ENCODE measurements at places on chromosomes 13 and 19.

DNA sequence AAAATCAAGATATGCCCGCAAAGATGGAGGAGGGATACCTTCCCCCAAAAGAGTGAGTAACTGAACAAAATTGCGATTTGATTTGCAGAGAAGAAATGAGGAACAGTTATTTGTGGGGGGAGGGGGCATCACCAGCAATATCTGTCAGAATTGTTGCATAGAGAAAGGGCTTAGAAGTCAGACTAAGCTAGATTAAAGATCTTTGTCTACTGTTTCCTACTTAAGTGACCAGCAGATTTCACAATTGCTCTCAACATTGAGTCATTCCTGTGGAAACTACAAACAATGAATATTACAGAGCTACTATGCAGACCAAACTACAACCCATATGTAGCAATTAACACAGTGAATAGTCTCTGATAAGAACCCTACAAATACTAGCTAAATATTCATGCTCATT lies 27.4 kb downstream of the FPR3 start:
- no peak for DNase-seq

DNA sequence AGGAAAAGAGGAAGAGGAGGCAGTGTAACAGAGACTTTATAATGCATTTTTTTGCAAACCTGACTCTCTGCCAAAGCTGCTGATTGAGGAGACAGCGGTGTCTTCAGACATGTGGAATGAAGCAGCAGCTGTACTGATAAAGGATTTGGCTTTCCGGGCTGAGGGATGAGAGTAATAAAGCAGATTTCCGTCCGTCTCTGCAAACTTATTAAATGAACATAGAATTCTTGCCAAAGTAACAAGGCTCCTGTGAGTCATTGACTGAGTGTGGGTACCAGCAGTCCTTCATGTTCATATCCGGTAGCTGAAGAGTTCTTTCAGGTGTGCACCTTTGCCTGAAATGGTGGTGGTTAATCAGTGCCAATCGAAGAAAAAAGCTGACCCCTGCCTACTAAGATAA lies 112.6 kb downstream of the LIG4 start:
- no peak for DNase-seq

GRCh38 chr19:54138489-54139256 lies 1.1 kb downstream of the CNOT3 start:
- no peak for DNase-seq

- DNase-seq, result no peak
Observed at GRCh38 chr19:1446713-1447481, 3.0 kb upstream of the APC2 start.

DNA sequence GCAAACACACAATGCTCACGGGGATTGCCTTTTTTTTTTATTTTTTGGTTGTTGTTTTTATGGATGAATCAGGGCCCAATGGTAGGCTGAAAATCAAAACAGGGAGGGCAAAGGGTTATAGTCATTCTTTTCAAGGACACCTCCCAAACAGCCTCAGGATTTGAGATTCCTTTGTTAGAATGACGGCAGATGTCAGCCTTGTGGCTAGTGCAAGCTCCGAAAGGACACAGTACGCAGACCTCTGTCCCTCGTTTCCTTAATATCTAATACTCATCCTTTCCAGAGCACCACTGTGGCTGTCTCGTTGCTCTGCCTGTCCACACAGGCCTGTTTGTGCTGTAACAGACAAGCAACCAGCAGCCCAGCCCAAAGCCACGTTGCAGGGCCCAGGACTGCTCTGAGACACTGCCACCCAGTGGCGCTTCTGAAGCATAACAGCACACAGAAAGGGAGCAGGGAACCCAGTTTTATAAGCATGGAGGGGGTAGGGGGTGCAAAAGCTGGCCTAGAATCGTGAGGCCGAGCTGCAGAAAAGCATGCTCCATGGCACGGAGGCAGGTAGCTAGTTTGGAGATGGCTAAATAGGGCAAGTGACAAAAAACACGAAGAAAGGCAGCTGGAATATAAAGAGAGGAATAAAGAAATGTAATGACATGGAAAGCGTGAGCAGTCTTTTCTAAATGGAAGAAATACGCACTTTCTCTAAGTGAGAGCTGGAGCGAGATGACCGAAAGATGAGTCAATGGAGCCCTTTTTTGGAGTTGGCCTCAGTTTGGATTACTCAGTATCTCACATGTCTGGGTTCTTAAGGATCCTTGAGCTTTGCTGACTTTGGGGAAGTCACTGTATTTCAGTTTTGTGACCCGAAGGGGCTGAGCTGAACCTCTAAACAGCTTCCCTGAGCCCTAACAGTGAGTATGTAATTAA lies 40.7 kb upstream of the MEDAG start:
- DNase-seq, result peak; percentile 16

DNA sequence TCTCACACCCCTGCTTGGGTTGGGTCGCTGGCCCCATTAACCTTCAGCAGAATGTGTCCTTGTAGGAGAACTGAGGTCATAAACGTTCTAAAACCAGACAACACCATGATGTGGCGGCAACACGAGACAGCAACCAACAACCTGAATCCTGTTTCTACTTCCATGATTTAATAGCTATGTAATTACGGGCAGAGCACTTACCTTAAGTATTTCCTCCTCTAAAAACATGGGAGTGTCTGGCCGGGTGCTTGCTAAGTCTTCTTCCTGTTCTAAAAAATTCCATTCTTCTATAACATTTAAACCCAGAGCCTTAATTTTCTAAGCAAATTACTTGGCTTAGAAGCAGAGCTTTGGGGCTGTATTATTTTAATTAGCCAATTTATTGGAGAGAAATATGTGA lies 33.5 kb upstream of the IRS2 start:
- DNase-seq, result no peak

GRCh38 chr19:8306235-8307054 lies 1.7 kb downstream of the CD320 start:
- no peak for DNase-seq

DNA sequence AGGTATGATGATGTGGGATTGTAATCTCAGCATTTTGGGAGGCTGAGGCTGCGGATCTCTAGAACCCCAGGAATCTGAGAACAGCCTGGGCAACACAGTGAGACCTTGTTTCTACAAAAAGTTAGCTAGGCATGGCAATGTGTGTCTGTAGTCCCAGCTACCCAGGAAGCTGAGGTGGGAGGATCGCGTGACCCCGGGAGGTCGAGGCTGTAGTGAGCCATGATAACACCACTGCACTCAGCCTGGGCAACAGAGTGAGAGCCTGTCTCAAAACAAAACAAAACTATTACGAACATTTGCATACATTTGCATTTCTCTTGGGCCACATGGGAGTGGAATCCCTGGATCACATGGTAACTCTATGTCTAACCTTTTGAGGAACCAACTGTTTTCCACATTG lies 1.6 kb downstream of the C19orf44 start:
- DNase-seq, result no peak

DNA sequence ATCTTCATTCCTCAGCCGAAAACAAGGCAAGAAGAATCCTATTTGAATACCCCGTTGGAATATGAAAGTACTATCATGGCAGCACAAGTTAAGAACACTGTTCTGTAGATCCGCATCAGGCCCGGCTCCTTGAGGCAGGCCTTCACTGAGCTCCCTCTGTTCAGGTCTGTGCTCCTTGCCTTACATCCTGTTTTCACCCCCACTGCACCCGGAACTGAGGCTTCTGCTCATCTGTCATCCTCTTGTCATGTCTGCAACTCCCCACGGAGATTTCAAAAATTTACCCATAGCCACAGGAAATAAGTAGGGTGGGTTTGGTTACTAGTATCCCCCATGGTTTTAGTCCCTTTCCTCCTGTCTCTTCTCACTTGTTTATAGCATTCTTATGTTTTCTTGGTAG lies 861.9 kb downstream of the GPC5 start:
- DNase-seq, result no peak

- DNase-seq, result no peak
Observed at GRCh38 chr13:51218626-51219025, 3.6 kb upstream of the FAM124A start.

- no peak for DNase-seq
Observed at GRCh38 chr13:37870895-37871550, 1.5 kb upstream of the TRPC4 start.

DNA sequence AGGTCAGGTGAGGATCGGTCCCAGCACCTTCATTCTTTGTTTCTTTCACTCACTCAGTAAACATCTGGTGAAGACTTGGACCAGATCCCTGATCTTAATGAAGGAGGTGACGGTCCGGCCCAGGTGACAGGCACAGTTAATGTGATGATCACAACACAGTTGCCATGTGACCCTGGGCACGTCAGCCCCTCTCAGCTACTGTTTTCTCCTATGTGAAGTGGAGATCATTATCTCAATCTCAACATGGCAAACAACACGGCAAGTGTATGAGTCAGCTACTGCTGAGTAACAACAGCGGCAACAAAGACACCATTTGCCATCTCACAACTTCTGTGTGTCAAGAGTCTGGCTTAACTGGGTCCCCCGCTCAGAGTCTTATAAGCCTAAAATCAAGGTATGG lies 74.6 kb downstream of the GNG7 start:
- DNase-seq, result no peak
